Caco-2 (cell line): ENCODE measurements at places on chromosomes 2 and 18.

- peaks cover 6% of the 10 kb centered on the region; the same call in 1 of the 2 replicates for H3K4me1 ChIP-seq
- H3K4me3 ChIP-seq, result no peak overlapping the region
- H3K36me3 ChIP-seq, result no peaks in the 10 kb centered on the region
- DNase-seq, result no peak
- no peak overlapping the region for H3K27ac ChIP-seq
Observed at GRCh38 chr18:3405713-3406112, 44.3 kb upstream of the TGIF1 start.

GRCh38 chr2:135183822-135184221 is 131.7 kb downstream of the RAB3GAP1 start:
- H3K36me3 ChIP-seq, result no peaks in the 10 kb centered on the region
- no peak overlapping the region for H3K4me3 ChIP-seq
- no peaks in the 10 kb centered on the region for H3K27me3 ChIP-seq
- no peaks in the 10 kb centered on the region for H3K4me1 ChIP-seq

- no peak overlapping the region for H3K27ac ChIP-seq
- no peak for DNase-seq
- H3K4me3 ChIP-seq, result no peak overlapping the region
Observed at GRCh38 chr2:33168922-33169321, 222.2 kb downstream of the LTBP1 start.

- H3K27me3 ChIP-seq, result no peaks in the 10 kb centered on the region
- no peak overlapping the region for H3K4me3 ChIP-seq
- H3K4me1 ChIP-seq, result no peaks in the 10 kb centered on the region
- no peaks in the 10 kb centered on the region for H3K36me3 ChIP-seq
- no peak overlapping the region for H3K27ac ChIP-seq
Observed at GRCh38 chr18:35049111-35050027, 8.2 kb downstream of the MAPRE2 start.

- H3K27me3 ChIP-seq, result no peaks in the 10 kb centered on the region
- no peak for DNase-seq
- no peak overlapping the region for H3K4me3 ChIP-seq
- no peak overlapping the region for H3K27ac ChIP-seq
- H3K4me1 ChIP-seq, result no peaks in the 10 kb centered on the region
Observed at GRCh38 chr2:9462313-9462712, 12.0 kb upstream of the IAH1 start.

- no peak for DNase-seq
- peak overlapping the region; percentile 46 for H3K4me3 ChIP-seq
- peaks cover 4% of the 10 kb centered on the region; the same call in 1 of the 2 replicates for H3K4me1 ChIP-seq
- no peaks in the 10 kb centered on the region for H3K27me3 ChIP-seq
Observed at GRCh38 chr2:238203973-238204683, 633 bp upstream of the ILKAP start.

DNA sequence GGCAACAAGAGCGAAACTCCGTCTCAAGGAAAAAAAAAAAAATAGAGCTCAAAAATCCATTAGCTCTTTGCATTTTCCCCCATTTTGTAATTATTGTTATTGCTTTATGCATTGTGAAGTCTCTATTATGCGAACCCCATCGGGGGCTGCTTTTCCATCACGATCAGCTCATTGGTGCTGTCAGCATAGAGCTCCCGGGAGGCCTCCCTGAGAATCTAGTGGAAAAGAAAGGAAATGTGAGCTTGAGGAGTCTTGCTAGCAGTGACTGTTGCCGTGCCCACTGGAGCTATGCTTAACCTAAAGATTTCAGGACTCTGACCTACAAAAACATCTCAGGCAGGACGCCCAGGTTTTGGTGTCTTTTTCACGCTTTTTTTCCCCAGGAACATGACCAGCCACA is 102.6 kb upstream of the NDUFV2 start:
- no peak for DNase-seq
- H3K36me3 ChIP-seq, result no peaks in the 10 kb centered on the region
- no peaks in the 10 kb centered on the region for H3K27me3 ChIP-seq

- H3K4me3 ChIP-seq, result no peak overlapping the region
- no peaks in the 10 kb centered on the region for H3K27me3 ChIP-seq
- no peaks in the 10 kb centered on the region for H3K4me1 ChIP-seq
- no peak for DNase-seq
- no peak overlapping the region for H3K27ac ChIP-seq
- H3K36me3 ChIP-seq, result no peaks in the 10 kb centered on the region
Observed at GRCh38 chr2:148582679-148583511, 61.7 kb upstream of the EPC2 start.
